Activated effector memory CD4-positive, alpha-beta T cell treated with Interleukin-2 at 50 U/mL for 16 hours (primary cell): ENCODE measurements at places on chromosomes 2 and 18.

GRCh38 chr18:79585395-79586370, 93.9 kb upstream of the CTDP1 start:
- DNase-seq, result no peak

- DNase-seq, result no peak
These were observed 49.0 kb downstream of the ACTR2 start for GRCh38 chr2:65276609-65277008.

GRCh38 chr2:67824186-67824585, 238.6 kb downstream of the C1D start:
- DNase-seq, result no peak

DNA sequence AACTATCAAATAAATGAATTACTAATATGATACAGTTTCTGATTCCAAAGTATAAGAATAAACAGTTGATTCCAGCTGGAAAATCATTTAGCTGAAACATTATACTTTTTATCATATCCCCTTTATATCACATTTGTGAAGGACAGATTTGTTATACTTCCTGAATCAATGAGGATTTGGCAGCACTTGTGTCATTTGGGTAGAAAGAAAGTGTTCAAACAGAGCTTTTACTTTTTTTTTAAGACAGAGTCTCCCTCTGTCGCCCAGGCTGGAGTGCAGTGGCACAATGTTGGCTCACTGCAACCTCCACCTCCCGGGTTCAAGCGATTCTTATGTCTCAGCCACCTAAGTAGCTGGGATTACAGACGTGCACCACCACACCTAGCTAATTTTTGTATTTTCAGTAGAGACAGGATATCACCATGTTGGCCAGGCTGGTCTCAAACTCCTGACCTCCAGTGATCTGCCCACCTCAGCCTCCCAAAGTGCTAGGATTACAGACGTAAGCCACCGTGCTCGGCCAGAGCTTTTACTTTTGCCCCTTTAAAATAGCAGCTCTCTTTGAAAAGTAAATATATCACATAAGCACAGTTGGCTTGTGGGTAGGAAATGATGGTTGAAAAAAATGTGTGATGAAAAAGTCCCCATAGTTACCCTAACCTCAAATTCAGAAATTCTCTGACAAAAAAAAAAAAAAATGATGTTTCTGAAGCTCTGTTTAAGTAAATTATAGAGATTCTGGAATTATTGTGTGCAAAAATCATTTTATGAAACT, 95.2 kb downstream of the DTNA start:
- no peak for DNase-seq

GRCh38 chr2:82735336-82735735, 1723.7 kb downstream of the SUCLG1 start:
- DNase-seq, result no peak

DNA sequence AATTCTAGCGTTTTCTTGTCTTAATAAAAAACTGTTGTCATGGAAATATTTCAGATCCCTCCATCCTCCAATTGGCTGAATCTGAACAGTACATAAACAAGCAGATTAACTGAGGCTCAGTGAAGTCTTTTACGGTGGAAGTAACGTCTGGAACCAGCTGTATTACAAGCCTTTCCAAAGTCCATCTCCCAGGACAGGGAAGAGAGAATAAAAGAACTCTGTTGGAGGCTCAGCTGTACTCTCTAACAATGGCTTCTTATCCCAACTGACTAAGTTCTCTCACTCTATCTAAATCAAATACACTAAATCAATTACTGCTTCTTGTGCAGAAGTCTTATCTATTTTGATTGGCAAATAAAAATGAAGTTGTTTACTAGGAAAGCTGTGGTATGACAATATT, 19.9 kb upstream of the NEDD4L start:
- DNase-seq, result no peak

DNA sequence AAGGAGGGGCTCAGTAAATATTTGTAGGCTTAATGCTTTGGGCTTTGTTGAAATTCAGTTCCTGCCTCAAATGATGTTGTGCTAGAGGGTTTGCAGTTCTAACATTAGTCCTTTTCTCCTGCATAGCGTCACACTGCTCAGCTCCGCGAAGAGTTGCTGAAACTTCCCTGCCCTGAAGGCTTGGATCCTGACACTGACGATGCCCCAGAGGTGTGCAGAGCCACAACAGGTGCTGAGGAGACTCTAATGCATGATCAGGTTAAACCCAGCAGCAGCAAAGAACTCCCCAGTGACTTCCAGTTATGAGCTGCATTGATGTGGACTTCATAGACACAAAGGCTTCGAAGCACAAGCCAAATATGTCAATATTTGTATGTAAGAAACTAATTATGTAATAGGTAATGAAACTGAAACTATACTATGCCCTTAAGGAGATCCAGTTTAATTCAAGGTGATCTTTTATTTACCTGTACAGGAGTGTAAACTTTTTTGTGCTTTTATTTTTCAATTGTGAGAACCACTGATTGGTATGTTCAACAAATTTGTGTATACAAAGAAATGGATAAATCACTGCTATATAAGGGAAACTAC, 10.2 kb upstream of the TTC27 start:
- DNase-seq, result no peak

DNA sequence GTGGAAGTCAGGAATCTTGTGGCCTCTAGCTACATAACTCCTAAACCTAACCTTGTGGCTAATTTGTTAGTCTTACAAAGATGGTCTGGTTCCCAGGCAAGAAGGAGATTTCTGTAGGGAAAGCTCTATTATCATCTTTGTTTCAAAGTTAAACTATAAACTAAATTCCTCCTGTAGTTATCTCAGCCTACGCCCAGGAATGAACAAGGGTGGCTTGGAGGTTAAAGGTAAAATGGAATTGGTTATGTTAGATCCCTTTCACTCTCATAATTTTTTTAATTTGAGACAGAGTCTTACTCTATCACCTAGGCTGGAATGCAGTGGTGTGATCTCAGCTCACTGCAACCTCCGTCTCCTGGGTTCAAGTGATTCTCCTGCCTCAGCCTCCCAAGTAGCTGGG, 24.6 kb upstream of the PDK1 start:
- no peak for DNase-seq

DNA sequence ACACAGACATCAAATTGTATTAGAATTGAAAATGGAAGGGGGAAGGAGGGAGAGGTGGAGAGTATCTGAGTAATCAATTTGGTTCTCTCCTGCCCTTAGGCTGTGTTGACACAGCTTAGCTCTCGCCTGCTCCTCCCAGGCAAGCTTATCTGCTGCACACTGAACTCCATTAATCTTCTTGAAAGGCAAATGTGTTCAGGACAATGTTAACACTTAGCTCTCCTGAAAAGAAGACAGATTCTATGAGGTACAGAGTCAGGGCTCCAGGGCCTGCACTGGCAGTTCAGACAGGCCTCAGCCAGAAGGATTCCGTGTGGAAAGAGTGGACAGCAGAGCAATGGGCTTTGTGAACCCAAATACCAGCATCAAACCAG, 430.0 kb upstream of the TNP1 start:
- DNase-seq, result no peak

DNA sequence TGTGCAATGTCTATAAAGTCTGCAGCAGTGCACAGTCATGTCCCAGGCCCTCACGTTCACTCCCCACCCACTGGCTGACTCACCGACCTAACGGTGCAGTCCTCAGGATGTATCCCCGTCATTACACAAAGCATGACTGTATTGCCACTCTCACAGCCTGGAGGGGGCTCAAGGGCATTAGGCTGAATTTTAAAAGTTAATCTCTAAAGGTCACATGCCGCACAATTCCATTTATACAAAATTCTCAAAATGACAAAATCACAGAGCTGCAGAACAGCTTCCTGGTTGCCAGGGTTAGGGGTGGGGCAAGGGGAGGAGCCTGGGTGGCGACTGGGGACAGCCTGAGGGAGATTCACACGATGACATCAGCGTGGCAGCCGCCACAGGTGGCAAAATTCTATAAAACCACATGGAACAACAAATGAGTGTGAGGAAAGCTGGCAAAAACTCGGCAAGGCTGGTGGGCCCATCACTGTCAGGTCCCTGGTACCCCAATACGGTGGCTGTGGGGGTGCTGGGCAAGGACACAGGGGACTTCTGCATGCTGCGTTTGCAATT, 97.6 kb downstream of the NDUFA10 start:
- DNase-seq, result peak; percentile 61

DNA sequence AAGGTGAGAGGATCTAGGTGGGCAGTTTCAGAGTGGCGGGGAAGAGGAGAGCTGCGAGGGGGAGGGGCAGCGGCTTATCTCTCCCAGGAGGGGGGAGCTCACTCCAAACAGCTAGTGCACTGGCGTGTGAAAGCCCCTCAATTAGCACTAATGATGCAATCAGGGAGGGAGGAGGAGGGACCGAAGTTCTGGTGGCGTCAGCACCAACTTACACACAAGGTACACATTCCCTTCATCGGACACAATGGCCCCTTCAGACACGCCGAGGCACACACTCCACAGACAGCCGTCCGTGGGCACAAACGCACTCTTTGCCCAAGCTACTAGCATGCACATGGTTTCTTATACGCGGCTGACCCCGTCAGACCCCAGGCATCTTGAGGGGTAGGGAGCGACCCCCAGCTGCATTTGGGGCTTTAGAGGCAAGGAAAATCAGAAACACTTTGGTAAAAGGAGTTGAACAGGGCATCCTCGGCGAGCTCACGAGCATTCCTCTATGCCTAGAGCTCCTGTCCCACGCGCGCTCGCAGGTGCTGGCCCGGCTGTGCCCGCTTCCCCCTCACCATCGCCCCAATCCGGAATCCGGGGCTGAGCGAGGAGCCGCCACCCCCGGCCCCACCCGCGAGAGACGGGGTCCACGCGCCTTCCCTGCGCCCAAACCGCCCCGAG, 868 bp upstream of the PKDCC start:
- DNase-seq, result no peak

DNA sequence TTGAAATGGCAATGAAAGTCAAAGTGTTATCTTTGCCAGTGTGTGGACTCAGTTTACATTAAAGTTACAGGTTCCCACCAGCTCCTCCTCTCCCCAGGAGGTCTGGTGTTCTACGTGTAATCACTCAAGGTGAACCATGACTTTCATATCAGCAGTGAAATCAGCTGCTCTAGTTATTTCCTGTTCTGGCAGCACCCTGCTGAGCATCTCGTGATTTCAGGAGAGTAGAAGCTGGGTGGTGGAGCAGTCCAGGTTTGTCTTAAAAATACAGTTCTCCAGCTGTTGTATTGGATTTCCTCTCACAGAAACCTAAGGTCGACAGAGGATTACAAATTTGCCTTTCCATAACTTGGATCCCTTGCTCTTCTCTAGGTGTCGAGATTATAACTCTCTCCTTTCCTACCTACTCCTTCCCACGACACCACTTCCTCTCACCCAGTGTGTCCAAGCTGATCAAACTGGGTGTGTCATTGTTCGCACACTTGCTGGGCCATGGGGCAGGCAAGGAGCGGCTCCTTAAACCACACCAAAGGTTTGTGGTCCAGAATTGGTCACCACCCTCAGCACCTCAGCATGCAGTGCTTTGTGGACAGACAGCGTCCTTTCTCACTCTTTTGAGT, 13.0 kb upstream of the ARHGAP25 start:
- DNase-seq, result no peak

DNA sequence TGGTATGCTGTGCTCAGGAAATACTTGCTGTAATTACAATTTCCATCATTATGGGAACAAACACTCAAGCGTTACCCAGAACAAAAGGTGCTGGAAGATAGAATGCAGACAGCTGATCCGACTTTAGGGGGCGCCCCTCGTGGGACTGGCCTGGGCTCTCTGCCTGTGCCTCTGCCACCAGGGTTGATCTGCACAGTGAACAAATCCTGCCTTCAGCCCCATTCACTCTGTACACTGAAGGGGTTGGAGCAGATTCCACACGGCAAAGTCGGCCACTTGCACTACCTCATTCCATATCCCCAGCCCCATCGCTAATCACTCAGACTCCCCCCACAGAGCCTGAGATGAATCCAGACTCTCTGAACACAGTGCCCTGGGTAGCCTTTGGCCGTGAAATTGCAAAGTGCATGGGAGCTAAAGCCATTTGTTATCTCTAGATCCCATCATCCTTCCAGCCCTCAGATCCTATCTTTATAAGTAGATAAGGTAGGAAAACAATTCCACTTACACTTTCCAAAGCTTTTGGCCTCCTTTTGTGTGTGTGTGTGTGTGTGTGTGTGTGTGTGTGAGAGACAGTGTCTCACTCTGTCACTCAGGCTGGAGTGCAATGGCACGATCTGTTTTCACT, 69.3 kb downstream of the INPP5D start:
- no peak for DNase-seq

- no peak for DNase-seq
These were observed 57.9 kb downstream of the DPP4 start for GRCh38 chr2:162016080-162016479.

DNA sequence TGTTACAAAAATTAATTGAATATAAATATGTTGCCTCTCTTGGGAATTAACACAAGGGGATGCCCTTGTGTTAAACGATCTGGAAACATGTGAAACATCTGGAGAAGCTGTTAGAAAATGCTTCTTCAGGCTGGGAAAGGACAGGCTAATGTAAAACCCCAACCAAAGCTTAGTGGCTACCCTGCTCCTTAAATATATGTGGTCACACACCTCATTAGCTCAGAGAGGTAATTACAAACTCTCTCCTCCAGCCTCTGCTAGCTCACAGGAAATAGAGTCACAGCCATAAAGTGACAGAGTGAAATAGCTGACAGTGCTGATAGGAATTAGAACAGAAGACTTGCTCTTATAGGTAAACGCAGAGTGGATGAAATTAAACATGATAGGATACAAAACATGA, 155.9 kb downstream of the RAB3GAP1 start:
- DNase-seq, result no peak

DNA sequence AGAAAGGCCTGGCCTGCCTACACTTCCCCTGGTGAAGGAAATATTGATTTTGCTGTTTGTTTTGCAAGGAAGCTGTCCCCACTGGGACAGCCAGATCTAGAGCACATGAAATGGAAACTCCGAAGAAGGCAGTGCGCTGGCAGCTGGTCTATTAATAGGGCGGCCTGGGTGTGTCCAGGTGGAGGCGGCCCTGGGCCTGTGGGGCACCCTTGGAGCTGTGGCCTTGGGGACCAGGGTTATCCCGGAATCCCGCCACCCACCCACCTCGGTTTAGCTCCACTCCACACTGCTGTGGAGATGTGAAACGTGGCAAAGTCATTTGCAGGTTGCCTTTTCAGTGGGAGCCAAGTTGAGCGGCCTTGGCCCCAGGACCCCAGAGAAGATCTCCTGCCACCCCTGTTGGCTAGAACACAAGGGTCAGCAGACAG, 204.3 kb downstream of the KLHL29 start:
- no peak for DNase-seq

DNA sequence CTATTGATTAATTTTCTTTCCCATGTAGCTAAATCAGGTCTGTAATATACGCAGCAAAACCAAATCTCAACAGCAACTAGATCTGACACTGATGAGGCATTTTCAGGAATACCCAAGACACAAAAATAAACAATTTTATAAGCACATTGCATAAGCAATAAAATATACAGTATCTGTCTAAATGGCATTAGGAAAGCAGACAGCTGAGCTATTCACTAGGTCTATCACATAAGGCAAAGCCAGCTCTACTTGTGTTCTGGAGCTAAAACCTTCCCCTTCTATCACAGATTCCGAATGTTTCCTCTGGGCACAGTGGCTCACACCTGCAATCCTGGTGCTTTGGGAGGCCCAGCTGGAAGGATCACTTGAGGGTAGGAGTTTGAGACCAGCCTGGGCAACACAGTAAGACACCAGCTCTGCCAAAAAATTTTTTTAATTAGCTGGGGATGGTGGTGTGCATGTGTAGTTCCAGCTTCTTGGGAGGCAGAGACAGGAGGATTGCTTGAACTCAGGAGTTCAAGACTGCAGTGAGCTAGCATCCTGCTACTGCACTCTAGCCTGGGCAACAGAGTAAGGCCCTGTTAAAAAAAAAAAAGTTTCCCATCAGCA, 21.1 kb downstream of the PTPN2 start:
- no peak for DNase-seq

- DNase-seq, result no peak
These were observed 55.7 kb upstream of the LYPD1 start for GRCh38 chr2:132725748-132726147.
